GM20000 (cell line): ENCODE measurements at places on chromosomes 11 and 22.
A peak's percentile ranks its signal among the peaks of the same experiment; 100 is the strongest.

GRCh38 chr22:39638958-39639357 lies 68.4 kb downstream of the CACNA1I start:
- no peak for DNase-seq

DNA sequence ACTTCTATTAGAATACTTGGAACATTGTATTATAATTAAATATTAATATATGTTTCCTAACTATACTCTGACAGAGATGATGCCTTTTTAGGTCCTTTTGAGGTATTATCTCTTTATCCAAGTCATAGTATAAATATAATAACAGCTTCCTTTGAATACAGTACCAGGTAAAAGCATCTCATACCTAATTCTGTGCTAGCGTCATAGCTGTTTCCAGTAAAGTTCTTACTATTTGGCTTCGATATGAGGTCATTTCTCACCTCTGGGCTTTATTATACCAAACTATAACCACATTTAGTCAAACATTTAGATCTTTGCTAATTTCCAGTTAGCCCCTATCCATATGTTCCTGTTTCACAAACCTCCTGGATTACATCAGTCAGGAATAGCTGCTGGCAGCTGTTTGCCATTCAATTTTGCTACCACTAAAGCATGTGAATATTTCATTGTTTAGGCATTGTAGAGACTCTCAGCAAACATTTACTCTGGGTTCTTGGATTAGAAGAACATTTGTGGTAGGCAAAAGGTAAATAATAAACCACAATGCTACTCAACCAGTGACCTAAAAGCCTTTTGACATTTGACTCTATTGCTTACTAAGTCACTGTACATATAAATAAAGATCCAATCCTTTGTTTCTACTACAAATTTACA lies 255.1 kb downstream of the TTC28 start:
- no peak for DNase-seq

GRCh38 chr11:123493349-123494063 lies 63.4 kb downstream of the GRAMD1B start:
- DNase-seq, result no peak

- DNase-seq, result no peak
Measured at GRCh38 chr22:27317096-27317495, 484.5 kb downstream of the MN1 start.

DNA sequence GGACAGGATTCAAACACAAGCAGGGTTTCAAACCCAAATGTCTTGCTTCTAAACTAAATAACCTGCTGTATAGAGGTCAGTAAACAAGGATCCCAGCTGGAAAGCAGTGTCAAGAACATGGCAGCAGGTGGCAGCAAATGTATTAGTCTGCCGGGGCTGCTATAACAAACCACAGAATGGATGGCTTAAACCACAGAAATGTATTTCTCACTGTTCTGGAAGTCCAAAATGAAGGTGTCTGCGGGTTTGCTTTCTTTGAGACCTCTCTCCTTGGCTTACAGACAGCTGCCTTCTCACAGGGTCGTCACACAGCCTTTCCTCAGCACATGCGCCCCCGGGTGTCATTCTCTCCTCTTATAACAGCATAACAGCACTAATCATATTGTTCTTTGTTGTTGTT lies 65.1 kb upstream of the LRRC55 start:
- DNase-seq, result peak; percentile 12

DNA sequence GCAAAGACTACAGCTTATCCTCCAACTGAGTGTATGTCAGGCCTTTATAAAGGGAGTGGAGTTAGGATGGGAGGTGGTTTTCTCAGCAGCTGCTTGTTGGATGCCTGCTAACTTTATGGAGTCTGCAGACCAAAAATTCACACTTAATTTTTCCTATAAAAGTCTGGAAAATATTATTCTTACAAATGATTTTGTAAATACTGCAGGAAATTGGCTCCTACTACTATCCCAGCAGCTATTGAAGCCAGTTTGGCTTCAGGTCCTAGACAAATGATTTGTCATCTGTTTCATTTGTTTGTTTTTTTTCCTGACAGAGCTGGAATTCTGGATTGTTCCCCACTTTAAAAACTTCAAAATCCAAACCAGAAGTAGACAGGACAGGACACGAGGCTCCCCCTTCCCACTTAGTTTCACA lies 292.5 kb downstream of the TMEM135 start:
- no peak for DNase-seq

- no peak for DNase-seq
Measured at GRCh38 chr11:66637557-66638176, 836 bp upstream of the RBM4 start.

DNA sequence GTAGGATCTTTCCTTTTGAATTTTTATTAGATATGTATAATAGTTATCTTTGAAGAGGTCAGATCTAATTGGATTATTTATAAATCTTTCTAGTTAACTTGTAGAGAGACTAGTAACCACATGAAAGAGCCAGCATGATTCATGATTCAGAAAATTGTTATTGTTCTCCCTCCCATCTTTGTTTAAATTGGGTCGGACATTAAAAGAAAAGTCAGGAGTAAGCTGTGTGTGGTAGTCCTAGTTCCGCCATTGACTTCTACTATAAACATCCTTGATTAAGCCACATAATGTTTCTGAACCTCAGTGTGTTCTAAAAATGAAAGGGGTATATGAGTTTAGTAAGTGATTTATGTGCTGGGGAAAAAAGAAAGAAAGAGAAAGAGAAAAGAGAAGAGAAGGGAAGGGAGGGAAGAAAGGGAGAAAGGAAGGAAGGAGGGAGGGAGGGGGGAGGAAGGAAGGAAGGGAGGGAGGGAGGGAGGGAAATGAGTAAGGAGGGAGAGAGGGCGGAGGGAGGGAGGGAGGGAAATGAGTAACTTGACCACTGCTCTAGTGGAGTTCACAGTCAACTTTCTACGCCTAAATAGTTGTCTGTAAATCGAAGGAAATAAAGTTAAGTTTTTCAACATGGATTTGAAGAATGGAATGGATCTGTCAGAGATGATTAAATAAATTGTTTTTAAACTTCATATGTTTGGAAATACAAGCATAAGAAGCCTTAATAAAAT lies 32.9 kb downstream of the SIK2 start:
- no peak for DNase-seq

- DNase-seq, result no peak
Measured at GRCh38 chr11:73783483-73784020, 4.1 kb upstream of the MRPL48 start.

GRCh38 chr11:130070109-130070845 lies 583 bp downstream of the APLP2 start:
- DNase-seq, result peak; percentile 81

DNA sequence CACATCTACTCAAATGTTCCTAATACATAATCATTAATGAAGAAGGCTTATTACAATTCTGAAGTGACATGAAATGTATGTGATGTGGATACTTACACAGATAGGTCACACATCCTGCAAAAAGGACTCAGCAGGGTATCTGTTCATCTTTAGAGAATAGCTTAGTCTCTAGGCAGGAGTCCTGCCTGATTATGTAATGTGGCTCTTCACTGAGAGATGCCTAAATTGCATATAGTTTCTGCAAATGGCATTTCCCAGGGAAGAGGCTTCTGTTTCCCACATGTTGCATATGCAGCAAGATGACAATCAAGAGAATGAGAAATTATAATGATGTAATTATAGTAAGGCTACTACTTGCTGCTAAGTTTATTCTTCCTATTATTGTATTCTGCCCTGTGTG lies 58.8 kb upstream of the SLC36A4 start:
- DNase-seq, result no peak

DNA sequence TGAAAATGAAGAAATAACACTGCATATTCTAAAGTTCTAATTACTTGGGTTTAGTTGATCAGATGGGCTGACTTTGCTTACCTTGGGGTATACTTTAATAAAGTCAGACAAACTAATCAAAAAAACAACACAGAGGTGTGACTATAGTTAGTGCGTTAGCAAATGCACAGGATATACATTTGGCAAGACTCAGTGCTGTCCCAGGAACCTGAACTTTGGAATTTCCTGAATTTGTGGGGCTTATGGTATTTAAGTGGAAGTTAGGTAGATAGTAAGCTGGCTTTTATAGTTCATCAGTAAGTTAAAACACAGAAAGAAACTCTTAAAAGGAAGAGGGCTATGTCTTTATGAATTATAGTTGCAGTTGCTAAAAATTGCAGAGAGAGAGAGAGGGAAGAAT lies 302.6 kb upstream of the DDI1 start:
- DNase-seq, result no peak

- no peak for DNase-seq
Measured at GRCh38 chr11:62553839-62554361, 7.3 kb upstream of the AHNAK start.

GRCh38 chr22:22616636-22617035 lies 27.8 kb upstream of the GGTLC2 start:
- peak; percentile 50 for DNase-seq

DNA sequence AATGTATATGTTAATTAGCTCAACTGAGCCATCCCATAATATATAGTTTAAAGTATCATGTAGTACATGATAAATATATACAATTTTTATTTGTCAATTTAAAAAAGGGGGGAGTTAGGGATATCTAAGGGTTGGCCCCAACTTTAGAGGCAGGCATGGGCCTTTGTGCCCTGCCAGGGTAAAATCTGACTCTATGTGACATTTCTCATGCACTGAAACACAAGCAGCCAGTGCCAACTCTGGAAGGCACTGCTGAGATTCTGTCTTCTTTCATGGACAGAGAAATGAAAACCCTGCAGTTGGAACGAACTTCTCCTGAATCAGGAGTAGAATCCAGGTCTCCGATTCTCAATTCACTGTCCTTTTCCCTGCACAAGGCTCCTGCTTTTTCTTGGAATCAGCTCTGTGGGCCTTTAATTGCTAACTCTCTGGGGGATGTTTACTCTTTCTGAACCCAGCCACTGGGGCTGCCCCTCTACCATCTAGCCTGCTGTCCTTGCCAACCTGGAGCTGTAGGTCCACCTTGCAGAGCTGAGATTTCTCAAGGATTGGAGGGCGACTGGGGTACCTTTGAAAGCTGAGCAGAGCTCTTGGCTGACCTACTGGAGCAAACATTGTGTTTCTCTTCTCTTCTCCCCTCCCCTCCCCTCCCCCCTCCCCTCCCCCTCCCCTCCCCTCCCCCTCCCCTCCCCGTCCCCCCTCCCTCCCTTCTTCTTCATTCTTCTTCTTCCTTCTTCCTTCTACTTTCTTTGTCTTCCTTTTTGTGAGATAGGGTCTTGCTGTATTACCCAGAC lies 26.7 kb downstream of the SLC5A1 start:
- no peak for DNase-seq

DNA sequence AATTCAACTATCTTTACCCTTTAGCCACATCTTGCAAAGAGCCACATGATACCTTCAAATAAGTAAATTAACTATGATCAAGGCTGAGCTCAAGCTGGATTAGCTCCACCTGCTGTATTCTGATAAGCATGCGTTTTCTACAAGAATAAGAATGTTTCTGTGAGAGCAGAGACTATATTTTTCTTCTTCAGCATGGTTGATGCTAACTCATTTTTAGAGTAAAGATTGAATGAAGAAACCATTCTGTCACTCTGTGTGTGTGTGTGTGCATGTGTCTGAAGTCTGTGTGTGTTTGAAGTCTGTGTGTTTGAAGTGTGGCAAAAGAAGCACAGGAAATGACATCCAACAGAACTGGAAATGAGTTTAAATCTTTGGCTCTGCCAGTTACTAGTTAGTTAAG lies 12.0 kb upstream of the LAYN start:
- DNase-seq, result no peak

DNA sequence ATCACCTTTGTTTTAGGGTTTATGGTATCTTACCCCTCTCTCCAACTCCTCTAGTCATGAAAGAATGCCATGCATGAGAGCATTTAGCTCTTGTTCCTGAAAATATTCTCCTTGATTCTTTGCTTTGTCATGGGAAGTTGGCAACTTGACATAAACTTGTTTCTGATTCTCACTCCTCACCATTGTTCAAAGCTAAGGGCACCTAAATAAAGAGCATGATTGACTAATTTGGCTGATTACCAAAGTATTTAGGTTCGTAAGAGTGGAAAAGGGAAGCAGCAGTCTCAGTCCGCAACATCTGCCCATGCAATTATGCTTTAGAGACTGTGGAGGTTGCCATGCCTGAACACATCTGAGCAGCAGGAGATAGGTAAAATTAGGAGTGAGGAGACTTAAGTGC lies 26.4 kb downstream of the OR52K1 start:
- DNase-seq, result no peak
